ENCODE measurements at places on chromosomes 6 and 20. TPM values are rescaled to one million over a fixed set of nuclear protein-coding genes. Genes with fewer than 3 reads are reported as not detected.

DNA sequence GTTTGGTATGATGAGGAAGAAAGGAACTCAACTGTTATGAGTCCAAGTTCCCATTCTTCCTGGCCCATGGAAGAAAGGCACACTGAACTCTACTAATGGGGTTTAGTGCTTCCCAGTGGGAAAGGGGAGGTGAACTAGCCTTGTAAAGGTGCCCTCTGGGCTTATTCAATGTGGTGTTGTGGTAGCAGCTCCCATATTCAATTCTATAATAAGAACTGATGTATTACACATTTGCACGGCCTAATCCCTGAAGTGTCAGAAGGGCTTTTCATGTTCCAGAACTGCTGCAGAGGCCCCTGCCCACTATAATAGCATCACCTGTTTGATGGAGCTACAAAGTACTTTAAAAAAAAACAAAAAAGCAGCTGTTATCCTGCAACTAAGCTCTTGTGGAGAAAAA lies 17.1 kb downstream of the PRKN start:
- DNase-seq, result no peak

- no peak for DNase-seq
Observed at GRCh38 chr20:34956751-34957472, 1.2 kb downstream of the MYH7B start.

DNA sequence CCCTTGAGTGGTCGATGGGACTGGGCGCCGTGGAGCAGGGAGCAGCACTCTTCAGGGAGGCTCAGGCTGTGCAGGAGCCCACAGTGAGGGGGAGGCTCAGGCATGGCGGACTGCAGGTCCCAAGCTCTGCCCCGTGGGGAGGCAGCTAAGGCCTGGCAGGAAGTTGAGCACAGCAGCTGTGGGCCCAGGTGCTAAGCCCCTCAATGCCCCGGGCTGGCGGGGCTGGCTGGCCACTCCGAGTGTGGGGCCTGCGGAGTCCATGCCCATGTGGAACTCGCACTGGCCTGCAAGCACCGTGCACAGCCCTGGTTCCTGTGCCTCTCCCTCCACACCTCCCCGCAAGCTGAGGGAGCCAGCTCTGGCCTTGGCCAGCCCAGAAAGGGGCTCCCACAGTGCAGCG lies 948.4 kb upstream of the EYS start:
- DNase-seq, result no peak

Gene PRRT1
- 2.7 TPM for total RNA-seq

- DNase-seq, result no peak
Observed at GRCh38 chr6:70524721-70525286, 41.9 kb upstream of the SDHAF4 start.

Gene PKHD1
- 0.75 TPM for total RNA-seq

- DNase-seq, result no peak
Observed at GRCh38 chr20:62641321-62642050, 817 bp upstream of the SLCO4A1 start.

Gene KHDC1L
- 0.75 TPM for total RNA-seq

GRCh38 chr6:15410752-15411151 lies 164.9 kb downstream of the JARID2 start:
- DNase-seq, result no peak

GRCh38 chr6:8940356-8940755 lies 505.0 kb upstream of the SLC35B3 start:
- DNase-seq, result no peak

- DNase-seq, result no peak
Observed at GRCh38 chr6:22580337-22580736, 11.0 kb downstream of the HDGFL1 start.

Gene MAFB
- 104 TPM for total RNA-seq

DNA sequence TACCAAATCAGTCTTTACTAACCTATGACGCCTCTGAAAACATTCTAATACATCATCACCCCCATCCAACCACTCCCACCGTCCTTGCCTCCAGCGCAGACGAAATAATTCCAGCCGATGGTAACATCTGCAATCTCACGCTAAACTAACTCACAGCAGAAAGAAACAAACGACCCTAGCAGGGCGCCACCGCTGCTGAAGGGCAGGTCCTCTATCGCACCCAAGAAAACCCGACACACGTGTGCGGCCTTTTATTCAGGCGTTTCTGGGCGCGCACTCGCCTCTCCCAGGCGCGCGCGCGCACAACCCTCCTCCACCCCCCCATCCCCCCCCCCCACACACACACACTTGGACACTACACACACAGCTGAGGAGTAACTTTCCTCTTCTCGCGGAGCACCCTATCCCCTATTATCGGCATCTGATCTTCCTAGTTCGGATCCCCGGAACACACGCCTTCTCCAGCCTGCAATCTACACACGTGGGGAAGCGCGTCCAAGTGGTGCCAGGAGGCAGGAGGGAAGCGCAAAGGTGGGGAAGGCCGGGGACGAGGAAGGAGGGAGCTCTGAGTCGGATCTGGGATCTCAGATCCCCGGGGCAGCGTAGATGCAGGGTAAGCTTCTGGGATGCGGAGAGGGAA lies 1.4 kb downstream of the GFOD1 start:
- no peak for DNase-seq

GRCh38 chr6:135782546-135782945 lies 69.0 kb upstream of the PDE7B start:
- DNase-seq, result no peak

DNA sequence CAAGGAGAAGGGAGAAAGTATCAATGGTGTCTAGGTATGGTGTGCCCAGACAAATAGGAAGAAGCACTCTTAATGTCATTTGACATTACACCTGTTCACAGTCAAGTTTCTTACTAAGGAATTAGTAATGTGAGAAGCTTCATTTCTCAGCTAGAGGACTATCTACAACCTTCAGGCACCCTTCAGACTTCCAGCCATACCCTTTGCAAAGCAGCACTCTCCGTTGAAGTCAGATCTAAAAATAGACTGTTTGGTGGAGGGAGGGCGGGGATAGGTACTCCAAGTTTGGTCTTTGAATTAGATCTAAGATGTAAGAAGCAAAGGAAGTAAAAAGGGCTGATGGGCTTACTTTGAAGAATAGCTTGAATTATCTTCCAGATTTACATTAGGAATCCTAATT lies 311.1 kb downstream of the SLC35F1 start:
- no peak for DNase-seq

Gene DCDC2
- total RNA-seq, result 5.5 TPM

Gene TOX2
- total RNA-seq, result 1.5 TPM

DNA sequence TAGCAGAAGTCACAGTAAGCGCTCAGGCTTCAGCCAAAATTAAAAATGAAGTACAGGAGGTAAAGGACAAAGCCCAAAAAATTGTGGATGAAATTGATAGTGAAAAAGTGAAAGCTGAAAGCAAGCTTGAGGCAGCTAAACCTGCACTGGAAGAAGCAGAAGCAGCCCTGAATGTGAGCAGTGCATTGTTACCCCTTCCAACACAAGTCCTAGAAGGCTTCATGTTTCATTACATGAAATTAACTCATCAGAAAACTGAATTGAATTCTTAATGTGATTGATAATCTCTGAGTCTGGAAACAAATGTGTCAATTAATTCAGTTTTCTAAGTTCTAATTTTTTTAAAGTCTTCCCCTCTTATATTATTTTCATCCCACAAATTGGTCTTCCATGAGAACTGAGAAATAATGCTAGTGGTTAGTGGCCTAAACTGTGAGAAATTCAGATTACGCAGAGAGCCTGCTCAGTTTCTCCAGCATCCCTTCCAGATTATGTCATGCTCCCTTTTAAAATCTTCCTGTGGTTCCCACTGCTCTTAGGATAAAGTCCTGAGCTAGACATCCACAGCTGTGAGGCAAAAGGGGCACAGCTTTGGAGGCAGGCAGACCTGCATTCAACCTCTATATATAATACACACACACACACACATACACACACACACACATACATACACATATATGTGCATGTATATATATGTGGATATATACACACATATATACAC lies 133.2 kb upstream of the GLP1R start:
- DNase-seq, result no peak

Gene DUSP15
- total RNA-seq, result 9.1 TPM

Gene SLC22A3
- 0.87 TPM for total RNA-seq

- no peak for DNase-seq
Observed at GRCh38 chr6:75603106-75603420, 1.4 kb downstream of the SENP6 start.

Data from type B pancreatic cell (in vitro differentiated cells).